ENCODE measurements at places on chromosomes 4 and X.

- DNase-seq: no peak
These were observed 131.7 kb upstream of the PCDH18 start for GRCh38 chr4:137664046-137664387.

DNA sequence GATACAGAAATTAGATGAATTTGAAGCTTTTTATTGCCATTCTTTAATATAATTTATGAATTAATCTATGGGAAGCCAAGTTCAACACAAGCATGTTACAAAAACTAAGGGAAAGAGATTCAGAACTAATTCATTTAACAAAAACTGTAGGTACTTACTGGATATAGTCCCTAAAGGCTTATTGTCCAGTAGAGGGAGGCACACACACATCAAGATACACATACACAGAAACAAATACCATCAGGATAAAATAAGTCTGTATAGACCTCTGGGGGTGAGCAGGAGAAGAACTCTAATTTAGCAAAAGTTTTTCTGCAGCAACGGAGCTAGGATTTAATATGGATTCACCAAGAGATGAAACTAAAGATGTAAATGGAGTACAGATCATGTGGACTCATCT is 83.0 kb upstream of the IL13RA1 start:
- no peak for DNase-seq

- no peak for DNase-seq
These were observed 27.4 kb upstream of the IRAK1 start for GRCh38 chrX:154046940-154047610.

DNA sequence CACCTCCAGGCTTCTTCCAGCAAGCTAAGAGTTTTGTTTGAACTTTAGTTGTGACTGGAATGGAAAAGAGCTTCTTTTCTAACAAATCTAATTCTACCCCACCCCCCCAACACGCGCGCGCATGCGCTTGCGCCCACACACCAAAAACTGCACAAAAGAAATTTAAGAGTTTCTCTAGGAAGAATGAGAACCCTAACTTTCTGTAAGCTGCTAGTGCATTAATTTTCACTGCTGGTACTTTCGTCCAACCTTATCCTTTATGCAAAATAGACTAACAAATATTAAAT is 9.0 kb upstream of the INTU start:
- peak; percentile 90 for DNase-seq

DNA sequence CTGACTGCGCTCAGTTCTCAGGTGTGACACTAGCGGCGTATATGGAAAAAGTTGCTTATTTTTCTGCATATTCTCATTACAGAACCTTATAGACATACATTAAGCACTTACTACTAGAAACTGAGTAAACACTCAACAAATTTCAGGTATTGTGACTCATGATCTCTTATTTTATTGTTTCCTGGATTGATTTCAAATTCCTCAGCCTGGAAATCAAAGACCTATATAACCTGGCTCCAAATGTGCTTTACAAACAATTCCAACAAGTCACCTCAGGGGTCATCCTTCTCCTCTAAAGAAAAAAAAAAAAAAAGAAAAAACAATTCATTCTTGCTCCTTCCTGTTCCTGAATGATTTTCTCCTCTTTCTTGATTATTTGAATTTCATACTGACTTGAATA is 152.3 kb downstream of the ADAM29 start:
- DNase-seq: no peak

GRCh38 chr4:188811121-188811520 is 671.9 kb downstream of the TRIML1 start:
- no peak for DNase-seq

GRCh38 chr4:1336088-1336491 is 10.9 kb upstream of the UVSSA start:
- DNase-seq: no peak

GRCh38 chr4:28682847-28683246 is 1822.2 kb downstream of the STIM2 start:
- no peak for DNase-seq

GRCh38 chr4:52051615-52052474 is 741 bp downstream of the SPATA18 start:
- peak; percentile 97 for DNase-seq

DNA sequence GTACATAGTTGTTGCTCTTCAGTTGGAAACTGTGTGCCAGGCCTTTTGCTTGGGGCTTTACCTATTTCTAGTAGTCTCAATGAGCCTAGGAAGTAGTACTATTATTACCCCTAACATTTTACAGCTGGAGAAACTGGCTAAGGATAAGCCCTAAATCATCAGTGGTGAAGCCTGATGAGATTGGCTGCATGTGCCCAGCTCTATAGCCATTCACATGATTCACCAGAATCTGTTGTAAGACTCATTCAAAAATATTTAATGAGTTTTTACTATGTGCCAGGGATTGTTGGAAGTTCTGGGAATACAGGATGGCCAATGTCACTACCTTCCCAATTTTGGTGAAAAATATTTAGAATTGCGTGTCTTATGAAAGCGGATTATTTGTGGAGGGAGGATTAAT is 2.8 kb downstream of the KIT start:
- DNase-seq: no peak

DNA sequence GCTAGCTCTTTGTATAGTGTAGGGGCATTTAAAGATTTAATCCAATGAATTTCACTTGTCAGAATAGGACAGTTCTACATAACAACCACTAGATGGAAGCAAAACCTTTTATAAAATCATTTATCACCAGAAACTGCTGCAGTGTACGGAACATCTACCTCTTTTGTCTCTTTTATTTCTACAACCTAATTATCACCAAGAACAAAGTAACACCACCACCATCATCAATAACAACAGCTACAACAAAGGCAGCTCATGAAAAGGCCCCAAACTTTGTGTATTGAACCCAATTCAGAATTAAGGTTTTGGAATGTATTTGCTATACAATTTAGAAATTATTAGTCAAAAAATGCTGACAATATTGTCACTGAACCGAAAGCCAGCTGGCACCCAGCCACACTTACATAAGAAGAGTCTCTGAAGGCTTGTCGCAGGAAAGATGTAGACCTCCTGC is 260.9 kb upstream of the RPS6KA3 start:
- DNase-seq: no peak

- no peak for DNase-seq
These were observed 62.7 kb downstream of the MAML3 start for GRCh38 chr4:140091305-140091704.

- no peak for DNase-seq
These were observed 62.3 kb downstream of the GPC3 start for GRCh38 chrX:133923113-133923512.

- DNase-seq: no peak
These were observed 15.3 kb downstream of the AMER1 start for GRCh38 chrX:64190136-64190740.

DNA sequence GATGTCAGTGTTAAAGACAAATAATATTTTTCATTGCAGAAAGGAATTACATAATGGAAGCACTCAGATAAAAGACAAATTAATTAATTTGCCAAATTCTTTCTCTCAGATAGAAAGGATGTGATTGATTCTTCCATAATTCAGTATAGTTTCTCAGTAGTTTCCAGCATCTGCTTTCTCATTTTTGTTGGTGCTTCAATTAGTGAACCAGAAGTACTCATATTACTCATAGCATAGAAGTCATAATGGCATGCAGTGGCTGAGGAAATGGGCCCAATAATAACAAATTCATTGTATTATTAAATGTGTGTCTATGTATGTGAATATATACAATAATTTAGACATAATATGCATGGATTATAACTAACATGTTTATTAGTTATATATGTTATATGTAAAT is 393.3 kb upstream of the TRAM1L1 start:
- no peak for DNase-seq
